ENCODE measurements at places on chromosomes 6 and 20.

GRCh38 chr6:167266830-167267555 is 24.1 kb upstream of the UNC93A start:
- DNase-seq: no peak

DNA sequence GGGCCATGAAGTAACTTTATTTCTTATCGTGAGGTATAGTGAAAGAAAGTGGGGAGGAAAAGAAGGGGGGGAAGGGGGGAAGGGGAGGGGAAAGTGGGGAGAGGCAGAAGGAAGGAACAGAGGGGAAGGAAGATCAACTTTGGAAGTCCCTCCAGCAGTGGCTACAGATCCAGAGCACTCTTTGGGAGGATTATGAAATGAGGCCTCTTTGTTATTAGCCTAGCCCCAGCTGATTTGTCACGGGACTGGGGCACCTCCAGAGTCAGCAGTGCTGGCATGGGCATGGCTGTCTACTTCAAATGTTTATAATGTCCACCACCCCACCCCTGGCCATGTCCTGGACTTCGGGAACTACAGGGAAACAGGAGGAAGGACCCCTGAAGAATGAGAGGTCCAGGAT is 7.6 kb downstream of the MOCS1 start:
- no peak for DNase-seq

- DNase-seq: peak; percentile 65
Measured at GRCh38 chr6:138428944-138429598, 25.0 kb downstream of the HEBP2 start.

GRCh38 chr6:34149831-34150400 is 4.0 kb upstream of the GRM4 start:
- DNase-seq: no peak

DNA sequence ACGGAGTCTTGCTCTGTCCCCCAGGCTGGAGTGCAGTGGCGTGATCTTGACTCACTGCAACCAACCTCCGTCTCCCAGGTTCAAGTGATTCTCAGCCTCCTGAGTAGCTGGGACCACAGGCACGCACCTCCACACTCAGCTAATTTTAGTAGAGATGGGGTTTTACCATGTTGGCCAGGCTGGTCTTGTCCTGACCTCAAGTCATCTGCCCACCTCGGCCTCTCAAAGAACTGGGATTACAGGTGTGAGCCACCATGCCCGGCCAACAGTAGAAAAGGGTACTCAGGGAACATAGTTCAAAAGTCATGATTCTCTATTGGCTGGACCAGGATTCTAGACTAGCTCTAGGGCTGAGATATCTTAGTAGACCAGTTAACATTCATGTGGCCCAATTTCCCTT is 5.6 kb downstream of the CSNK2A1 start:
- no peak for DNase-seq

DNA sequence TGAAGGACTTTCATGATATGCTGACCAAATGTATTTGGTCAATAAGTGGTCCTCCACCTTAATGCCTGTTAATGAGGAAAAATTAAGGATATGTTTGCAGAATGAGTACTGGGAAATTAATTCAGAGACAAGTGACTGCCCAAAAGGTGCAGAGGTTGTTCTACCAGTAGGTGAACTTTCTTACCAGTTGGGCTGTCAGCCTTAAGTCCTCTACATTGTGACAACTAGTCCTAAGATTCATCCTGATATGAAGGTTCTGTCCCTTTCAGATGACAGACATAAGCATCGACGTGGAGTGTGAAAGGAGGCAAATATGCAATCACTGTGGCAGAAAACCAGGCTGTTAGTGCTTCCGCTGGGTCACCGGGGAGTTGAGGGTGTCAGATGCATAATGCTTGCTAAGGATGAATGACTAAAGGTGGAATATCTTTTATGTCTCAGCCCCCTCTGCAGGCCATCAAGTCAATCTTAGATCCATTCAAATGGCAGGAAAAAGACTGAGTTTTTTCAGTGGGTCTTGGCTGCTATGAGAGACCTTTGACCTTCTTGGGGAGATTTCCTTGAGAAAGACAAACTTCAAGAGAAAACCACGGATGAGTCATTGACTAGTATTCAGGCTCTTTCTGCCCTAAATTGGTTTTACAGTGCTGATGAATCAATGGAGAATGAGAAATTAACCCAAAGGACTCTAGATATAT is 226.0 kb downstream of the TPBG start:
- no peak for DNase-seq

DNA sequence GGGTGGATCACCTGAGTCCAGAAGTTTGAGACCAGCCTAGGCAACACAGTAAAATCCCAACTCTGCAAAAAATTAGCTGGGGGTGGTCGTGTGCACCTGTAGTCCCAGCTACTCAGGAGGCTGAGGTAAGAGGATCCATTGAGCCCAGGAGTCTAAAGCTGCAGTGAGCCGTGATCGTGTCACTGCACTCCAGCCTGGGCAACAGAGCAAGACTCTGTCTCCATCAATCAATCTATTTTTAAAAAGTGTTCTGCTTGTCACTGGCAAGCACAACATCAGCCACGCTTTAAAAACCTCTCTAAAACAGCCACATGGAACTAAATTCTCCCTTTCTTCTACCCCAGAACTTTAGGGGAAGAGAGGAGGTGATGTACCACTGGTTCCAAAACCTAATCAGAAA is 131.6 kb upstream of the RREB1 start:
- no peak for DNase-seq

- DNase-seq: no peak
Measured at GRCh38 chr6:3795836-3796718, 44.6 kb upstream of the PXDC1 start.

GRCh38 chr6:456358-456867 is 64.9 kb downstream of the IRF4 start:
- DNase-seq: no peak

- DNase-seq: no peak
Measured at GRCh38 chr6:121435444-121436069, at the start of gene GJA1. TSS of gene GJA1 (plus strand) at chr6:121435646. CDS start at chr6:121446848, 11,202 bp downstream.

- DNase-seq: no peak
Measured at GRCh38 chr6:124917769-124918168, 44.5 kb upstream of the RNF217 start.

- no peak for DNase-seq
Measured at GRCh38 chr6:135938576-135939207, 87.2 kb downstream of the PDE7B start.
